ENCODE measurements at places on chromosomes 16 and 17. TPM values are rescaled to one million over a fixed set of nuclear protein-coding genes. Genes with fewer than 3 reads are reported as not detected.

- DNase-seq: peak; percentile 87
These were observed at the start of gene PSMC3IP for GRCh38 chr17:42577532-42578281. Gene PSMC3IP, minus strand, starts transcription at chr17:42577729. Its CDS starts 43 bp downstream, at chr17:42577686.

Gene MYO15B
- polyA plus RNA-seq: 1.6 TPM

DNA sequence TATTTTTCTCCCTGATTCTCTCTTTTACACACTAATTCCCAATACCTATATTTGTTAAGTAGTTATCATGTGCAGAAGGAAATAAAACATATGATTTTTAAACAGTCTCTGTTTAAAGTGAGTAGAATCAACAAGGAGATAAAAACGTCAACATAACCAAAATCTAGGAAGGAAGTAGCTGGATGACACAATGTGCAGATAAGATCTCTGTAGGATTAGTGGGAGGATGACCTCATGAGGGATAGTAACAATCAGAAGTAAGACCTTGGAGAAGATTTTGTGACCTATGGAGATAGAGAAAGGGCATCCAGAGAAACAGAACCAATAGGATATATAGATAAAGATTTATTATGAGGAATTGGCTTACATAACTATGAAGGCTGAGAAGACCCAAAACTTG is 262.6 kb upstream of the CDH11 start:
- no peak for DNase-seq

DNA sequence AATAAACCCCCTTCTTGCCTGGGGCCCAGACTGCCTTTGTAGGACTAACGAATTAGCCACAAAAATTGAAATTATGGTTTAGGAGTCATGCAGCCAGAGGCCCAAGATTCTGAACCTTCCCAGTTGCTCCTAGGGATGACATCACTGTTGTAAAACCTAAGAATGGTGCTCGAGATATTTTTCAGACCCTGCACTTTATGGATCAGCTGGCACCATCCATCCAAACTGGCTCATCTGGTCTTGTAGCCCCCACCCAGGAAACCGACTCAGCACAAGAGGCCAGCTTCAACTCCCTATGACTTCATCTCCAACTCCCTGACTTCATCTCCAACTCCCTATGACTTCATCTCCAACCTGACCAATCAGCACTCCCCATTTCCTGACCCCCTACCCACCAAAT is 10.9 kb upstream of the EVPL start:
- DNase-seq: no peak

DNA sequence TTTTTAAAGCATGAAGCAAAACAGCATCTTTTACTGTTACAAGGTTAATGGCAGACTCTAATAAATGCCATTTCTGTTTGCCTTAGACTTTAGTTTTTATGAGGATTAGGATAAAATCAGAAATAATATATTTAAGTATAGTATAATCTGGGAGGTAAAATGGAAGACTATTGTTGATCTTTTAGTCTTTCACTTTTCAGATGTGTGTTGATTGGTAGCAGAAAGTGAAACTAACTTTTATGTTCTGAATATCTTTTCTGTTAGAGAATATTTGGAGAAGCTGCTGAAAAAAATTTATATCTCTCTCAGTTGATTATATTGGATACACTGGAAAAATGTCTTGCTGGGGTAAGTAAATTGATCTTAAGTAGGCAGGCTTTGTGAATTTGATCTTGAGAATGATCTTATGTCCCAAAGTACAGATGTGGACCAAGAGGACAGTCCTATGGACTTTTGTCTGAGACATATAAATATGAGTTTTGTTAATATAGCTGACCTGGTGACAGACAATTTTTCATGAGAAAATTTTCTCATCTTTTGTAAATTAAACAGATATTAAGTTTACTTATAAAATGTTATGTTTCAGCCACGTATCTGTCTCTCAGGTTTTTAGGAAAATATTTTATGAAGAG is 64.1 kb downstream of the NF1 start:
- no peak for DNase-seq

- DNase-seq: no peak
These were observed 17.2 kb downstream of the PLCD3 start for GRCh38 chr17:45115015-45115625.

Gene WFDC1
- not detected for polyA plus RNA-seq

Gene ITGB4
- 1.5 TPM for polyA plus RNA-seq

- DNase-seq: no peak
These were observed at the start of gene PPL for GRCh38 chr16:4936991-4937781. Gene PPL, minus strand, starts transcription at chr16:4937148. Its CDS starts 103 bp downstream, at chr16:4937045.

DNA sequence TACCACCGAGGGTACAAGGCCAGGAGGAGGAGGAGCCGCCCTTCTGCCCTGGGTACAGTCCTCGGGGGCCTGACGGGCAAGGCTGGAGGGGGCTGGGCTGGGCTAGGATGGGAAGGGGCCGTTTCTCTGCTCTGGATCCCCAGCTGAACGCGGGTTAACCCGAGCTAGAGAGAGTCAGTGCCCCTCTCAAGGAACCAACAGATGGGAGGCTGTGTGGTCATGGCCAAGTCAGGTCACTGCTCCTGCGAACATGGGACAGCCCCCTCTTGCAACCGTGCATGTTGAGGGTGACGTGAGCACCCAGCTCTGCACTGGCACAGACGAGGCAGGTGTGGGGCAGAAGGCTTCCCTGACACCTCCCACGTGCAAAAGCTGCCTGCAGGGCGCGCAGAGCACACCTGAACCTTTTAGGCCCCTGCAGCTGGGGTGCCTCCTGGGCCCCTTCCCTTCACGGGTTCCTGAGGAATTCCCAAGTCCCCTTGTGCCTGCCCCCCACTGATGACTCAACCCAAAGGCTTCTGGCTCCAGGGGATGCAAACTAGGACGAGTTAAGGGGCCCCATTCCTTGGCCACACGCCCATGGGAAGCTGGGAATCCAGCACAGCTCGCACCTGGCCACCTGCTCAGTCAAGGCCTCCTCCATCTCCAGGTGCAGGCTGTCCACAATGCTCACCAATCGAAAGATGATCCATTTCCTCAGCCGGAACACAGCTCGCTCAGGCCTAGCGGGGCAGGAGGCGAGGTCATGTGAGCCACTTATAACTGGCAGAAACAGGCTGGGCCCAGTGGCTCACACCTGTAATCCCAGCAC is 6.3 kb downstream of the MYBBP1A start:
- DNase-seq: no peak

Gene ALDH3A2
- 21.7 TPM for polyA plus RNA-seq

- no peak for DNase-seq
These were observed 28.7 kb upstream of the DDX52 start for GRCh38 chr17:37671824-37672547.

DNA sequence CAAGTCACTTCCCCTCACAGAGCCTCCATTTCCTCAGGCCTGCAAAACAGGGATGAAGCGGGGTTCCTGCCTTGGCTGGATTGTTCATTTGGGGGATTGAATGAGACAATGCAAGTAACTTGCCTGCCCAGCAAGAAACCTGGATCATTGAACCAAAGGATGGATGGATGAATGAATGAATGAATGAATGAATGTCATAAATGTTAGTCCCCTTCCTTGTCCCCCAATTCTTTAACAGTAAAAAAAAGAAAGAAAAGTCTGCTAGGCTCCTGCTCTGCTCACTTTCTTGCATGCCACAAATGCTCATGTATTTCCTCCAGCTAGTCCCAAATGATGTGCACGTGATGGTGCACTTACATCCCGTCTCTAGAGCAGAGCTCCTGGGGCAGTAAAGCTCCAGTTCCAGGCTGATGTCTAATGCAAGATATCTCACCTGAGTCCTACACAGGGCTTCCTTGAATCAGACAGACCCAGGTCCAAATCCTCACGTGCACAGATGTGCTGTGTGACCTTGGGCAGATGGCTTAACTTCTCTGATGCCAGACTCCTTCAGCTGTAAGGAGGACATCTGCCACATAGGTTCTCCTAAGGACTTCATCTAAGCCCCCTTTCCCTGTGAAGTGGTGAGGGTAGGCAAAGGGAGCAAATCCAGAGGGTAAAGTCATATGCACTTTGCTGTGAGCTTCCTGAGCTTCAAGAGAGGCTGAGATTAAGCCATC is 45.5 kb downstream of the C16orf82 start:
- DNase-seq: no peak

DNA sequence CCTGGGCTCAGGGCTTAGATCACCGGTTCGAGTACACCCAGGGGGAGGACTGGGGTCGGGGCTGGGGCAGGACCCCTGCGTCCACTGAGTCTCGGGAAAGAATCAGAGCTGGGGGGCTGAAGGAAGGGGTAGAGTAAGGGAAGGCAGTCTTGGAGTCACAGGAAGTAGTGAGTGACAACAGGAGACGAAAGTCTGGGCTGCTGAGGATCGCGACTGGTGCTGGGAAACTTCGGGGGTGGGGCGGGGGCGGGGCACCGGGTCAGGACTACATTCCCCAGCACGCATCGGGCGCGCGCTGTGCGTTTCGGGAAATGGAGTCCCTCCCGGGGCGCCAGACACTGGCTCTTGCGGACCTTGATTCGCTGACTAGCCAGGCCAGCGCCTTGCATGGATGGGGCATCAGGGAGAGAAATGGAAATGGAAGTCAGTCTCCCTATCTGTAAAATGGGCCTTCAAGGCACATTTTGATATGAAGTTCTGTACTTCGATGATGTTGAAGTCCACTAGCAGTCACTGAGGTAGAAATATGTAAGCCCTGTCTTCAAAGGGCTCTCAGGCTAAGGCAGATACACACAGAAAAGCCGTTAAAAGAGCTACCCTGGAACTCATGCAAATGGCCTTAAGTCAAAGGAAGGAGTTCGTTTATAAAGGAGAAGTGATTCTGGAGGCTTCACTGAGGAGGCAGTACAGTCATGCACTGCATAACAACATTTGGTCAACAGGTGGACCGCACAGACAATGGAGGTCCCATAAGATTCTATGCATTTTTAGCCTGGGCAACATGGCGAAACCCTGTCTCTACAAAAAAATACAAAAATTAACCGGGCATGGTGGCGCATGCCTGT is 697 bp downstream of the CTF1 start:
- peak; percentile 84 for DNase-seq

DNA sequence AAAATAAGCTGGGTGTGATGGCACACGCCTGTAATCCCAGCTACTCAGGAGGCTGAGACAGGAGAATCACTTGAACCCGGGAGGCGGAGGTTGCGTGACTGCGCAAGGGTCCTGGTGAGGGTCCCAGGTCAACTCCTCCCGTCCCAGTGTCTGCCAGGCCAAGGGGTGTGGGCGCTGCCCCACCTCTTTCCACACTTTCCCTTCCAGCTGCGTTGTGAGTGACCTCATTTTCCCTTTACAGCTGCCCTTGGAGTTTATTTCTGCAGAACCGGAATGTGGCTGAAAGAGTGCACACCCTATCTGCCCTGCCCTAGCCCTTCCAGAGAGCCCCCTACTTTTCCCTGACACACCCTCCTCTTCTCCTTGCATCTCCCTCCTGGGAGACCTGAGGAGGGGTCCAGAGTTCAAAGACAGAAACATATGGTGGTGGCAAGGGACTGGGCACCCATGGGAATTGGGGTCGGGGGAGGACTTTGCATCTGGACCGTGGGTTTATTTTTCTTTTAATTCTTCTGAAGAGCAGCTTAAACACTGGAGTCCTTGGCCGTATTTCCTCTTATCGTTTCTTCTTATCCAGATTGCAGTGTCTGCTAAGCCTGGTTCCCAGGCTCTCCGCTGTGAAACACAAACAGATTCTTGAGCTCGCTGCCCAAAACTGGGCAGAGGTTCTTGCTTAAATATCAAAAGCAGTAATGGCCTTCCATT is 20.9 kb downstream of the MRC2 start:
- no peak for DNase-seq

Gene SERPINF2
- polyA plus RNA-seq: not detected

GRCh38 chr16:81500833-81501521 is 56.4 kb downstream of the CMIP start:
- DNase-seq: no peak

DNA sequence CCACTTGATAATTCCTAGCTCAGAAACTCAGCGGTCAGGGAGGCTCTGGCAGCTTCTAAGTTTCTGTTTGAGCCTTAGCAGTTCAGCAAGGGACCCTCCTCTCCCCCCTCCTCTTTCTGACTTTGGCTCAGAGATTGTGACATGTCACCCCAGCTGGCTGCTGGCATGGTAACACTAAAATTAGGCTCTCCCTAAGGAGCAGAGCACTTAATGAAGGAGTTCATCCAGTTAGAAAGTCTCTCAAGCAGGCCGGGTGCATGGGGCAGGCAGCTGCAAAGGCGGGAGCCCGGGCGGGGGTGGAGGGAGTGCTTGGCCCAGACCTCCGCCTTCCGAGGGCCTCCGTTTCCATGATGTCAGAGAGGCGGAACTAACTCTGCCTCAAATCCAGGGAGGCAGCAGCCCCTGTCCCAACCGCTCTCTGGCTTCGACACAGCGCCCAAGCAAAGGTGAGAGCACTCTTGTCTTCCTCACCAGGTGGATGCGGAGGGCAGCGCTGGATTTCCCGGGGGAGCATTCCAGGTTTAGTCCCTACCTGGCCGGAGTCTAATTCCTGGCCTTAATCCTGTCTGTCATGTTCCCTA is 128.0 kb upstream of the PLCG2 start:
- DNase-seq: no peak

GRCh38 chr16:14043278-14043677 is 27.8 kb upstream of the MRTFB start:
- no peak for DNase-seq

Gene SLC16A13
- 1.4 TPM for polyA plus RNA-seq

Gene MT3
- polyA plus RNA-seq: 0.99 TPM

- DNase-seq: no peak
These were observed 45.8 kb upstream of the HELZ start for GRCh38 chr17:67290711-67291291.

DNA sequence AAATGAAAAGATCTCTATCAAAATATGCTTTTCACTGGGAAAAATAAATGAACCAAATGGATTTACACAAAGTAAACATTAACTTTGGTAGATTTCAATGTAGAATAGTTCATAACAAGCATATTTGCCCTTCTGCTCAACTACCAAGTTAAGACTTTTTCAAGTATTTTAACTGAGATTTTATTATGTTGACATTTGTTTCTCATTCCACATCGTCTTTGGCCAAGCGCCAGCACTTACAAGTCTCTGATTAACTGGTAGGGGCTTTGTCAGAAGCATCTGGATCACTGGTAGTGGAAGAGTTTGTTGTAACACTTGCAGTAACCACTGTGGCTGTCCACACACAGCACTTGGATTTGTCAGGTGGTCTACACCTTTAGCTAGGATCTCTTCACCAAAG is 22.9 kb downstream of the SLFN12L start:
- DNase-seq: no peak

DNA sequence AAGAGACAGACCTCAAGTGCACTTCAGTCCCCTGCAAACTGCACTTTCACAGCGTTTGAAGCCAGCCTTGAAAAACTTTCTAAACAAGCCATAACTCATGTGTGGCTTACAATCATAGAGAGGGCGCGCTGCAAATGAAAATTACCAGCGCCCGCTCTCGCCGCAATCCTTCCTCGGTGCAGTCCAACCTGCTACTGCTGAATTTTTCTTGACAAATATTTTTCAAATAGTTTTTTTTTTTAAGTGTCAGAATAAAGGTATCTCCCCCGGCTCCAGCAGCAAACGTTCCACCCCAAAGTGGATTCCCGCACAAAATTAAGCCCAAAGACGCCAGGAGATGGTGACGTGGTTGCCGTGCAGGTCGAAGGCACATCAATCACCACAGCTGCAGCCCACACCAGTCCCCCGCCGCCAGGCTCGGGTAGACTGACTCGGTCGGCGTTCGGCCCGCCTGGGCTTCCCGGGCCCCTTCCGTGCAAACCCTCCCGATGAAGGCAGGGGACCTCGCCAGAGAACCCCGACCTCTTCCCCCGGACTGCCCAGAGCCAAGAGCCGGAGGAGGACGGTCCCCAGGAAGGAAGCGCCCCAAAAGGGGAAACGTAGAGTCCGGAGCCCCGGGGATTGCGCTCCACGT is 630 bp downstream of the GRB2 start:
- DNase-seq: peak; percentile 32

GRCh38 chr16:89723279-89724250 is 2.2 kb downstream of the ZNF276 start:
- DNase-seq: peak; percentile 78

All from CD8-positive, alpha-beta memory T cell (primary cell).